Cortex of kidney (tissue), 1 donor: ENCODE measurements at places on chromosomes 3 and 15.

DNA sequence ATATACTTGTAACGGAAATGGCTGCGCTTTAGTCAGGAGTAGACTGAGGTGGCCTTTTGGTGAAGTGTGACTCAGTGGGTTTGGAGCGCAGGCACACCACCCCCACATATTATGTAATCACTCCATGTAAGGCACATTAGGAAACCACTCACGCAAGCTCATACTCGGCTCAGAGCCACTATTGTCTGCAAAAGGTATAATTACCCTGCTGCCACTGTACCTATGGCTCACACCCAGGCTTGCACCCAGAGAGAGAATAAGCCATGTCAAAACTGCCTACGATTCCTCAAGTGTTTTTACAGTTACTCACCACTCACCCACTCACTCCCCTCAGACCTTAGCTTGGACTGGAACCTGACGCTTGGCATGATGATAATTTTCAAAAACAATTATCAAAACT lies 611.9 kb upstream of the CCDC54 start:
- DNase-seq, result no peak

- no peak for DNase-seq
Measured at GRCh38 chr3:196159952-196160804, 51.0 kb downstream of the ZDHHC19 start.

DNA sequence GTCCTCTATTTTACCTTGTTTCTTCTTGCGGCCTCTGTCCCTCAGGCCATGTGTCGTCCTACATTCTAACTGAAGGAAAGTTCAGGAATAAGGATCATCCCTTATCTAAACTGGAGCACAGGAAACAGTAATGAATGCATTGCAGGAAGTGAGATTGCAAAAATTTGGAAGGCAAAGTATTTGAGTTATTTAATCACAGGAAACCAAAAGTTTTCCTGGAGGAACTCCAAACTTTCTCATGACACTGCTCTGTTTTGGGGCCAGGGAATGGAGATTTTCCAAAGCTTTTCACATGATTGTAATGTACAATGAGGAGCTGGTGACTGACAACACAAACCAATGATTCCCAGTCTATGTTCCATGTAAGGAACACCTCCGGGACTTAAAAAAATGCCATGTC lies 57.8 kb upstream of the PLSCR4 start:
- DNase-seq, result no peak

DNA sequence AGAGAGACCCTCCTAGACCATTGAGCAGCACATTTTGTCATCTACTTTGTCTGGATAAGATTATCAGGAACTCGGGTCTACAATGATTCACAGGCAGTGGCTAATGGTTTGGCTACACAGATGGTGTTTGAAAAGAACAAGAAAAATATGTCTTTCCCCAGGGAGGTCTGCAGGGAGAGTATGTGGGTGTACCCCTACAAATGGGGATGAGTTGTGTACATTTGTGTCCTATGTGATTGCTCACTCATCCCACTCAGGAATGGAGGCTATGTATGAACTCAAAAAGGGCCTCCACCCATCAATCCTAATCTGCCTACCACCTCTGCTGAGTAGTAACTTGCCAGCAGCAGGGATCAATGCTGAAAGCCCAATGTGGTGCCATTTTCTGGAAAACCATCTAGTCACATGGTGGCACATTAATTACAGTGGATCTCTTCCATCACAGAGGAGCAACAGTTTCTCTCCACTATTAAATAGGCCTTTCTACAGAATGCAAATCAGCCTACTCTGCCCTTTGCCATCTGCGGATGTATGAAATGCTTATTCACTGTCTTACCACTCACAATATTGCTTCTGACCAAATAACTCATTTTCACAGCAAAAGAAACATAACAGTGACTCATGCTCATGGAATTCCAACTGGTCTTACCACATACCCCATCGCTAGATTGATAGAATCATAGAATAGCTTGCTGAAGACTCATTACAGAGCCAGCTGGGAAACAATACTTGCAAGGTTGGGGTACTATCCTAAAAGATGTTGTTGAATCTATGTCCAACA lies 48.3 kb upstream of the TRIM42 start:
- DNase-seq, result no peak

DNA sequence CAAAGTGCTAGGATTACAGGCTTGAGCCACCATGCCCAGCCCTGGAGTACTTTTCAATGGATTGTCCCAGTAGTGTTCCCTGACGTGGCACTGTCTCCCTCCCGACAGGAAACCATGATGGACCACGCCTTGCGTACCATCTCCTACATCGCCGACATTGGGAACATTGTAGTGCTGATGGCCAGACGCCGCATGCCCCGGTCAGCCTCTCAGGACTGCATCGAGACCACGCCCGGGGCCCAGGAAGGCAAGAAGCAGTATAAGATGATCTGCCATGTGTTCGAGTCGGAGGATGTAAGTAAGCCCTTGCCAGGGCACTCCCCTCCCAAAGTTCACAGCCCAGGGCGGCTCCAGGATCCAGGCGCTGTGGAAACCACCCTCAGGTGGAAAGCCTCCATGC lies 168.1 kb downstream of the NSMCE3 start:
- no peak for DNase-seq

DNA sequence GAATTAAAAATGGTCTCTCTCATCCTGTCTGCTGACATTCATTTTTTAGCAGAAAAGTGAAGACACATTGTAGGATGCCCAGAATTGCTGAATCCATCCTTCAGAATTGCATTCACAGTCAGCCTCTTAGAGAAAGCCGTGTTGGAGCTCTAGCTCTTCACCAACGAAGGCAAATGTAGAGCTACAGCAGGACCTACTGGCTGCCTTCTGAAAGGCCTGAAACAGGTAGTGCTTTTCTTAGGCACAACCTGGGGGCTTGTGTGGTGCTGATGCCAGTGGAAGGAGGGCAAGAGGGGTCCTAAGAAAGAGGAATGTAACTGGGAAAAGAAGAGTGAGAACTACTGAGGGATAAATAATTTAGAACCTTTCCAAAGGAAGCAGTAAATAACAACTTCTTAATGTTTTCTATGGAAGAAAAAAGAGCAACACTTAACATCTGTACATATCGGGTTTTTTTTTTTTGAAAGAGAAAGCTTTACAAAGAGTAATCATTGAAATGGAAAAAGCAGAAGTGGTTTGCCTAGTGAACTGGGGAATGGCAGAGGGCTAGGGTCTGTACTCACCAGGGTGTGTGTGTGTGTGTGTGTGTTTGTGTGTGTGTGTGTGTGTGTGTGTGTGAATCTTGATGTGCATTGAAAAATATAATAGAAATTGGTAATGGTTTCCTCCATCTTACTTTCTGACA lies 297.8 kb downstream of the SATB1 start:
- DNase-seq, result no peak

- no peak for DNase-seq
Measured at GRCh38 chr3:14234251-14235002, 55.8 kb downstream of the LSM3 start.

GRCh38 chr3:175778994-175779393 lies 919.9 kb downstream of the NAALADL2 start:
- no peak for DNase-seq

DNA sequence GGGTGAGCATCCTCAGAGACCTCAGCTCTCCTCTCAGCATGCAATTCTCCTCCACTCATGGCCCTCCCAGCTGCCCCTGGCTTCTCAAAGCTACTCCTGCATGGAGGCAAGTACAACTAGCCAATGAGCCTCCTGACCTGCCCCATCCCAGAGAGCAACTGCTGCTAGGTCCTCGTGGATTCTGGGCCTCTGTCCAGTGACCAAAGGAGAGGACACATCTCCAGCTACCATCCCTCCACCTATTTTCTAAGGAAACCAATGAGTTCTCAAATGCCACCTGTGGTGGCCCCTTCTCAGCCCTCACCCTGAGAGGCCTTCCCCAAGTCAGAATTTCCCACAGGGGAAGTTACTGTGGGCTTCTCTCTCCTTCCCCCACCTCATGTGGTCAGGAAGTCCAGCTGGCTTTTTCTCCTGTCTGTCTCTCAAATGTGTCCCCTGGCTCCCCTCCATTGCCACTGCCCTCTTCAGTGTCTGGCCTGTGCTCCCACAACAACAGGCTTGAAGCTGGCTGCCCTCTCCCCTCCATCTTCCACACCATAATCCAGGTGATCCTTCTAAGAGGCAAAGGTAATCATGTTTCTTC lies 43.0 kb downstream of the LIPC start:
- DNase-seq, result no peak

DNA sequence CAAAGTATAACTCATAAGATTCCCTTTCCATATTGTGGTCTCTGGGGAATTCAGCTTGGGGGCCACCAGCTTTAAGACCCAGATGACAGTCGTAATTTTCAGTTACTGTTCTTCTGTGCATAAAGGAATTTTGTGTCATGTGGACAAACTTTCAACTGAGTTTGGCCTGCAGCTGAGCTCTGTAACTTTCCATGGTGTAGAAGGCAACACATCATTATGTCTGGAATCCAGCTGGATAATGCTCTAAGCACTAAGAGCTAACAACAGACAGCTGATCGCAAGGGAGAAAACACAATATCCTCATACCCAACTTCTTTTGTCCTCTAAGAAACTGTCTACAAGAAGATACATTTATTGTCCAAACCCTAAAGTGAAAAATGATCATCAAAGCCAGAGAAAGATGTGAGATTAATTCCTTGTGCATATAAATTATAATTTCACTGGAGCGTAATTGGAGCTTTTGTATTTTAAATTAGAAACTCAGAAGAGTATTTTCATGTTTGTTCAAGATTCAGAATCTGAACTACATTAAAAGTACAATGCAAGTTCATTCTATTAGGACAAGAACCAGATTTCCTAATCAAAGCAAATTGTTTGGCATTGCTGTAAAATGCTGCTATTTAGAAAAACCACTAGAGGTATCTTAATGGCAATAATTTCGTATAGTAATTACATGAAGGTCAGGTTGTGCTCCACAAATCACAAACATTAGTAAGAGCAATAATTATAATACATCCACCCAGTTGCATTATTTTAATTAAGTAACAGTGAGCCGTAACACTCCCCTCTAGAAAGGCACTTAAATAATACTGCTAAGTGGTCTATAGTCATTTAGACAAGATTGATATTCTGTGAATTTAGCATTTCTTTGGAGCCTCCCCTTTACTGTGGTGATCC lies 218.8 kb downstream of the ATP8B4 start:
- DNase-seq, result no peak

DNA sequence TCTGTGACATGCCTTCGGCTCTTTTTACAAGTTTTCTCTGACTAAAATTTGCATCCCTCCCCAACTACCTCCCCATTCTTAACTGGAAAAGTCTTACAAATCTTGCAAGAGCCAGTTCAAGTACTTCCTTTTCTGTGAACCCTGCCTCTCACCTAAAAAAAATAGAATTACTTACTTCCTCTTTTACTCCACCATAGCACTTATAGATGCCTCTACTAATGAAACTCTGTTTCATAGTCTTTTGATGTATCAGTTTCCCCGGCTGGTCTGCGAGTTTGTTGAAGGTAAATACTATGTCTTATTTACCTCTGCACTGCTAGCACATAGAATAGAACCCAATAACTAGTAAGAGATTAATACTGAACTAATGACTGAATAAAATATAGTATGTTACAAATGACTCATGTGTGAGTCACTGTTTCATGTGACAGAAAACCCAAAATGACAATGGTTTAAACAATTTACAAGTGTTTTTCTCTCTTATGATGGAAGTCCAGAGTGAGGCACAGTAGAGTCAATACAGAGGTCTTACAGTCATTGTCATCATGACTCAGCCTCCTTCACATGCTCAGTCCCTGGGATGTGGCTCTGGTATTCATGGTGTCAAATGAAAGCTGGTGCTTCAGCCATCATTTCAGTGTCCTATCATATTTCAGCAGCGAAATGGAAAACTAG lies 393.5 kb downstream of the RSL24D1 start:
- no peak for DNase-seq

GRCh38 chr3:119296727-119297122 lies 2.5 kb downstream of the ARHGAP31 start:
- no peak for DNase-seq

- DNase-seq, result no peak
Measured at GRCh38 chr3:14431917-14432834, 29.8 kb downstream of the SLC6A6 start.

GRCh38 chr15:61084944-61085367 lies 144.1 kb downstream of the RORA start:
- DNase-seq, result no peak

- DNase-seq, result no peak
Measured at GRCh38 chr3:185837414-185837813, 12.6 kb upstream of the IGF2BP2 start.

DNA sequence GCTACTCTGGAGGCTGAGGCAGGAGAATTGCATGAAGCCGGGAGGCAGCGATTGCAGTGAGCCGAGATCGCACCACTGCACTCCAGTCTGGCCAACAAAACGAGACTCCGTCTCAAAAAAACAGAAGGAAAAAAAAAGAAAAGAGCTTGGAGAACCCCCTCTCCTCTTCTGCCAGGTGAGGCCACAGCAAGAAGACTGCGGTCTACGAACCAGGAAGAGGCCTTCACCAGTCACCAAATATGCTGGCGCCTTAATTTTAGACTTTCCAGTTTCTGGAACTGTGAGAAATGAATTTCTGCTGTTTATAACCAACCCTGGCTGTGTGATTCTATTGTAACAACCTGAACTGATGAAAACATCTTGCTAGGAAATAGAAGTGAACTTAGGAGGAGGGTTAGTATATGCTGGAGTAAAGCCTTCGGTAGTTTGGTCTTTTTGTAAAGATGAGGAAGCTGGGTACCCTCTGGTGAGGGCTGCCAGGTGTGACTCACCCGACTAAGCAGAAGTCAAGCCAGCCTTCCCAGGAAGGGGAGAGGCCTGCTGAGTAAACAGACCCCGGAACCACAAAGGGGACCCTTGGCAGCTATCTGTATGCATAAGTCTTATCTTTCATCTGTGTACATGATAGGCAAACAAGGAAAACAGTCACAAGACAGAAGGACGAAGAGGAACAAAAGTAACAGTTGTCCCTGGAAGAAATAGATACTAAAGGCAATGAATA lies 78.7 kb downstream of the KLF13 start:
- DNase-seq, result no peak

DNA sequence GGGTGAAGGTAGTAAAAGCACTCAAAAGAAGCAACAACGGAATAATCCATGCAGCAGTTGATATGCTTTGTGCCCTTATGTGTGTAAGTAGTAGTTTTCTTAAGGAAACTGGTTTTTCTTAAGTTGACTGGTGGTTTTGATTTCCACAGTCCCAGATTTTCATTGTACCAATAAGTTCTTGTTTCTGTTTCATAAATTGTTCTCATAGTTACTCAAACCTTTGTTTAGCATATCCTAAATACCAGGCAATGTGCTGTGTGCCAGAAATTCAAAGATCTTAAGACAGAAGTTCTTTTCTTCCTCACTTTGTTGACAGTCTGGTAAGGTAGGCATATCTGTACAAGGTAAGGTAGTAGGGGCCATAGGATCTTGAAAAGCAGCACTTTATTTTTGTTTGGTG lies 40.0 kb downstream of the DNAJC13 start:
- DNase-seq, result no peak

DNA sequence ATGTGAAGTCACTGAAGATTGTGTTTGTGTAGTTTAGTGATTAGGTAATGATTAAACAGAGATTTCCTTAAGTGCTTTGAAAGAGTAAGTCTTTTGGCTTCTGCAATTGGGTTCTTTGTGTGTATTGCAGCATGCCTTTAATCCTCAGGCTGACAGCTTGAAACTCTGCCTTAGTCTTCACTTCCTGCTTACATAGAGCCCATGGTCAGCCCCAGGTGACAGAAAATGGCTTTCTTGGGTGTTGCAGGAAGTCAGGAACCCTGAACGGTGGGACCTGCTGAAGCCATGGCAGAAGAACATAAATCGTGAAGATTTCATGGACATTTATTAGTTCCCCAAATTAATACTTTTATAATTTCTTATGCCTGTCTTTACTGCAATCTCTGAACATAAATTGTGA lies 61.3 kb downstream of the KBTBD8 start:
- no peak for DNase-seq
